ENCODE measurements at places on chromosomes 12 and 14.

GRCh38 chr14:91548108-91548507 lies 38.0 kb upstream of the PPP4R3A start:
- DNase-seq: no peak

DNA sequence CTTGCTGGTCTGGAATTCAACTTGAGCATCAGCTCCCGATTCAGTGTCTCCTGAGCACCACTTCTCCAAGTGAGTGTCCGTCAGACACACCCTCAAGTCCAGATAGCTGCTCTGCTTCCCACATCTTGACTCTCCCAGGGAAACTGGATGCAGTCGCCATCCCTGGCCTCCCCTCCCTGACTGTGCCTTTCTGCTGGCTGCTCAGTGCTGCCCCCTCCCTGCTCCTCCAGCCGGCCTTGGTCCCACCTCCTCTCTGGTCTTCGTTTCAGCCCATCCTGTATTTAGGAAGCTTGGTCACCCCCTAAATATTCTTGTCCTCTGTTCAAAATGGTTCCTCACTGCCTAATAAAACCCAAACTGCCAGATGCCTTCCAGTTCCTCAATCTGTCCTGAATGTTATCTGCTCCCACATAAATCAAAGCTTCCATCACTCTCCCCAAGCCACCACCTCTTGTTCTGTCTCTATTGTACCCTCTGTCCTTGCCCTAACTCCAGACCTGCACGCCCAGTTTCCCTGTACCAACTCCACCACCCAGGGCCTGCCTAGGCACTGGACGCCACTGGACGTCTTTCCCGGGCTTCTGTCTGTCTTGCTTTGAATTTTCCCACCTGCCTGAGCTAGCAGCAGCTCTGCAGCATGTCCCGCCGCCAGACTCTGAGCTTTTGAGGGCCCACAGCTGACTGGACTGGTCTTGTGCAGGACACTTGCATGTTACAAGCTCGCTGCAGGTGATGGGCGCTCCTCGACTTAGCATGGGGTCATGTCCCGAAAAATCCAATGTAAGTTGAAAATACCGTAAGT lies 33.8 kb downstream of the CCDC92 start:
- DNase-seq: no peak

DNA sequence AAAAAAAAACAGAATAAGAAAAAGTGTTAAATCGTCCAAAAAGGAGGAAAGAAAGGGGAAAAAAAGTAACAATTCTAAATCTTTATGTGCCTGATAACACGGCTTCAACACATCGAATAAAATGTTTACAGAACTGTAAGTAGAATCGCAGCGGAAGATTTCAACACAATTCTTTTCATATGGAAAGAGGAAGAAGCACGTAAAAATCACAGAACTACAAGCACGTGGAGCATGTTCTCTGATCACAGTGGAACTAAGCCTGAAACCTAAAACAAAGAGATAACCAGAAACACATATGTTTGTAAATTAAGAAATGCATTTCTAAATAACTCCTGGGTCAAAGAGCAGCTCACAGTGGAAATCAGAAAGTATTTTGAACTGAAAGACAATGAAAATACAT lies 8.7 kb downstream of the CLEC7A start:
- no peak for DNase-seq

DNA sequence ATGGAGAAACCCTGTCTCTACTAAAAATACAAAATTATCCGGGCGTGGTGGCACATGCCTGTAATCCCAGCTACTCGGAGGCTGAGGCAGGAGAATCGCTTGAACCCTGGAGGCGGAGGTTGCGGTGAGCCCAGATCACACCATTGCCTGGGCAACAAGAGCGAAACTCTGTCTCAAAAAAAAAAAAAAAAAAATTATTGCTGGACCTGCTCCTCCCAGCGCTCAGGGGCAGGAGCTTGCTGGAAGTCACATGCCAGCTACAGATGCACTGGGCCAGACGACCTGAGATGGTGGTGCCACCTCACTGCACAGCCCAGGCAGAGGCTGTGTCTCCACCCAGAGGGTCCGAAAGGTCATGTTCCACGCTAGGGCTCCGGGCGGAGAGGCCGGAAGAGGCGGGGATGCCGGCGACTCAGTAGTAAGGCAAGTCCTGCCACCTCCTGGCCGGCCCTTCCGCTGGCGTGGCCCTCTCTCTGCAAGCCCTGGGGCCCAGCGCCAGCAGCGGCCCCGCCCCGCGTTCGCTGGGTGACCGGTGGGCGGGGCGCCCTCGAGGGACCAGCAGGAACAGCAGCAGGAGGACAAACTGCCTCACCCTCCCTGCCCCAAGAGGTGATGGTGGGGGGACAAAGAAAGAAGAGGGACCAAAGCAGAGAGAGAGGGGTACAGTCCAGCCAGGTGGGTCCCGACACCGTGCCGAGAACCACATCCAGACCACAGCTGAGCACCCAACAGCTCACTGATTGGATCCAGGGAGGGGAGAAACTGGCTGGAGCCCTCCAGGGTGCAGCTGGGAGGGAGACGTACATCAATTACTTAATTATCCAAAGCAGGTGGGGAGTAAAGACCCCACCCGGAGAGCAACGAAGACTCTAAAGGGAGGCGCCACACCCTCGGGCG lies 3.6 kb upstream of the RHOF start:
- no peak for DNase-seq

DNA sequence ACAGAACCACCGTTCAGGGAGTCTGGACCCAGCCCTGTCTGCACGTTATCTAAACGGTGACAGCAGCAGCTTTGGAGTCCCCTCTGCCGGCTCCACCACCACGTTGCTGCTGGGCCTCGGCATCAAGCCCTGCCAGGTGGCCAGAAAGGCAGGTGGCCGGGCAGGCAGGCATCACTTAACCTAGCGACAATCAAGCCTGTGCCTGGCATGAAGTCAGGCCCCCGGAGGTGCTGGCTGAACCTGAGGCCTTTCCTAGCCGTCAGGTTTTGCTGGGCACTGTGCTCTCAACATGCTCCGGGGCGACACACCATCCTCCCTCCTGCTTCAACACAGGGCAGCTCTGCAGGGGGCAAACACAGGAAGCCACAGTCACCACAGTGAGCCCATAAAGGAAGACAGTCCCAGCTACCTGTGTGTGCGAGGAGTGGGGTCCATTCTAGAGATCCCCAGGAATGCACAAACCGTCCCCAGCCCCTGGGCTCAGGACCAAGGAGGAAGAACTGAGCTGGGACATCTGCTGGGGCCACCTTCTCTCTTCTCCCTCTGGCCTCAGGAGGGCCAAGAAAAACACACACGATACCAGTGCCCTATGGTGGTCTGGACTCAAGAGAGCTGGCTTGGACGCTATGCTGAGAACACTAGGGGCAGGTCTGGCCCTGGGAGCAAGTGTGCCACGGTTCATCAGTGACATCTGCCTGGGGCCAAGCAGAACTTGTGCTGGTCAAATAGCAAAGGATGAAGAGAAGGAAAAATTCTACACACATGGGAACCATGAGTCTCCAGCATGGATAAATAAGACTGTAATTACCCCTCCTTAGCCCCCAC lies 44.7 kb downstream of the CCDC88C start:
- no peak for DNase-seq

GRCh38 chr12:59650588-59651228 lies 54.9 kb downstream of the SLC16A7 start:
- DNase-seq: no peak

GRCh38 chr12:62263966-62264365 lies 3.8 kb downstream of the USP15 start:
- DNase-seq: no peak

DNA sequence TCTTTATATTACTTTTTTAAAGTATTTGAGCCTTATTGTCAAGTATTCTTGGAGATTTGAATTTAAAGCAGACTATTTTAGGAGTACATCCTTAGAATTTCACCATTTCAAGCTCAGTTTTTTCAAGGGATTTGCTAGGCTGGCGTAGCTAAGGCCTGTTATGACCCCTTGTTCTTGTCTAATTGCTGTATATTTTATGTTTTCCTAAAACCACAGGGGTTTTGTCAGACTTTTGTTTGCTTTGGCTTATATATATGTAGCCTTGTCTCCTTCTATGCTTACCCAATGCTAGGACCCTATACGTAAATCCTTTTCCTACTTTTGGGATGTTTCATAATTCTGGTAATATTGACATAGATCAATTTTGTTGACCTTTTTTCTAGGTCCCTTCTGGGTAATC lies 147.0 kb upstream of the SYT10 start:
- no peak for DNase-seq

DNA sequence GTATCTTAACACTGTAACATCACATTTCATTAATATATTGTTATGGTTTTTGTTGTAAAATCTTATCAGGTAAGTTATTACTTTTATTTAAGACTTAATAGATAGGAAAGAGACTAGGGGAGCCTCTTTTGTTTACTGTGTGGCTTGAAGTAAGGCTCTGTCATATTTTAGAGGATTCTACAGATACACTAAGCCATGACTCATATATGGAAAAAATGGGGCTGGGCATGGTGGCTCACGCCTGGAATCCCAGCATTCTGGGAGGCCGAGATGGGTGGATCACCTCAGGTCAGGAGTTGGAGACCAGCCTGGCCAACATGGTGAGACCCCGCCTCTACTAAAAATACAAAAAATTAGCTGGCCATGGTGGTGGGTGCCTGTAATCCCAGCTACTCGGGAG lies 23.6 kb upstream of the NPFF start:
- DNase-seq: no peak

DNA sequence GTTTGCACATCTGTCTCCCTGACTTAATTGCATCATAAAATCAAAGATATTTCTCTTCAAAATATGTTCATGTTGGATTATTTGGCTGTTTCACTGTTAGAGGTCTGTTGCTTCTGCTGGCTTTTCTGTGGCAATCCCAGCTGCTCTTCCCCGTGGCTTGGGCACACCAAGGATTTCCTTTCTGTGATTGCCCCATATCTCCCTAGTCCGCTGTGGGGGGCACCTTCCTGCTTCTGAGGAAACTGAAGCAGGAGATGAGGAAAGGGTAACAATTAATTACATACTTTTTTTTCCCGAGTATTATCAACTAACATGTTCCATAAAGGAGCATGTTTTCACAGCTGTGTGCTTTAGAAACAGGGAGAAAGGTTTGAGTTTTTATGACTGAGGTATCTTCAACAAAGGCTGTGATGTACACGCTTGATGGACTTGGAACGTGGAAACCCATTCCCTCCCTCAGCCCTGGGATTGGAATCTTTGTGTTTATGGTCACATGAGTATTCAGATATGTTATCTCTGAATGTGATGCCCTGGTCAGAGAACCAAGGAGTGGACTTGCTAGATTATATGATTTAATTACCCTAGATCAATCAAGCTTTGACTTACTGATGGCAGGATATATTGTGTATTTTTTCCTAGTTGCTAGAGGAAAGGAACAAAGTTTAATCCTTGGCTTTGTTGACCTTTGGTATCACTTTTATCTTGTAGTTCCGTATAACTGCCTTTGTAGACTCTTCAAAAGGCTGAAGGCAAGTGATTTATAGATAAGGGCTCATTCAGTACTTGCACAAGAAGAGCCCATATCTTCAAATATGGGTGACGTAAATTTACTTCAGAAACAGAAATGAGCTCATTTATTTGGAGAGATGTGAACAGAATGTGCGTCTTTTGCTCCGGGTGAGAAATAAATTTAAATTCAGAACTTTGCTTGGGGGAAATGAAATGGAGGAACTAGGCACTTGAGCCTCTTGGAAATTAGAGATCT lies 46.7 kb downstream of the BORCS5 start:
- DNase-seq: peak; percentile 61

DNA sequence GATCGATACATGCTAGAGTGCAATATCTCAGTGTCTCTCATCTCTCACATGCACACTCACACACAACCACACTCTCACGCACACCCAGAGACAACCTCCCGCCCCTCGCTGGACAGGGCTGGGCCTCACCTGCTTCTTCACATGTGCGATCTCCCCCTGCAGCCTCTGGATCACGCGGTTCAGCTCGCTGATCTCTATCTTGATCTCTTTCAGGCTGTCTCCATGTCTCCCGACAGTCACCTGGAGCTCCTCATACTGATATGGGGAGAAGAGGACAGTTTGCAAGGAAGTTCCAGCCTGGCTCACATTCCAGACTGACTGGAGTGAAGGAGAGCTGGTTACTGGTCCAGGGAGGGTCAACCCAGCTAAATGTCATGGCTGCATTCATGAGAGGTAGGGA lies 4.4 kb downstream of the KRT2 start:
- no peak for DNase-seq

- no peak for DNase-seq
Observed at GRCh38 chr14:32350020-32350419, 20.9 kb downstream of the AKAP6 start.

GRCh38 chr14:38039496-38039895 lies 168.2 kb upstream of the SSTR1 start:
- DNase-seq: no peak

DNA sequence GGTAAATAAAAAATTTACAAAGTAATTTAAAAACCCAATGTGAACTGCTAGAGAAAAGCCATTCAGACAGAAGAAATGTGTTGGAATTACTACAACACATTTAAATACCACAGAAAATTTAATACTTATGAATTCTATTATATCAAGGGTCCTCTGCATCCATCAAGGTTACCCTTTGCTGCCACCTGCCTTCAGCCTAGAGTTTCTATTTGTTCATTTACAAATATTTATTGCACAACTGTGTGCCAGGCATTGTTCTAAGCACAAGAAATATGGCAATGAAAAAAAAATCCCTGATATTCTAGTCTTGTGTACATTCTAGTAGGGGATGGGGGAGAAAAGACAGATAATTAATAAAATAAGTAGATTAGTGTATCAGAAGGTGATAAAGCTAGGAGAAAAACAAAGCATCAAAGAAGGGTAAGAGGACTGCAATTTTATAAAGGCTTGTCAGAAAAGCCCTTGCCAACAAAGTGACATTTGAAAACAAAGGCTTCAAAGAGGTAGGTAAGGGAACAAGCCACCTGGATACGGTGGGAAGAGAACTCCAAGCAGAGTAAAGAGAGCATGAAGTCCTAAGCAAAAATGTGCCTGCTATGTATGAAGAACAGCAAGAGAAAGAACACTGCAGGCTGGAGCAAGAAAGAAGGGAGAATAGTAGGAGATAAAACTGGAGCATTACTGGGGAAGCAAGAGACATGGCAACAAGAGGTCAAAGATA lies 59.1 kb upstream of the SLC6A13 start:
- DNase-seq: no peak

- DNase-seq: no peak
Observed at GRCh38 chr12:116406529-116406928, 129.0 kb upstream of the MED13L start.

DNA sequence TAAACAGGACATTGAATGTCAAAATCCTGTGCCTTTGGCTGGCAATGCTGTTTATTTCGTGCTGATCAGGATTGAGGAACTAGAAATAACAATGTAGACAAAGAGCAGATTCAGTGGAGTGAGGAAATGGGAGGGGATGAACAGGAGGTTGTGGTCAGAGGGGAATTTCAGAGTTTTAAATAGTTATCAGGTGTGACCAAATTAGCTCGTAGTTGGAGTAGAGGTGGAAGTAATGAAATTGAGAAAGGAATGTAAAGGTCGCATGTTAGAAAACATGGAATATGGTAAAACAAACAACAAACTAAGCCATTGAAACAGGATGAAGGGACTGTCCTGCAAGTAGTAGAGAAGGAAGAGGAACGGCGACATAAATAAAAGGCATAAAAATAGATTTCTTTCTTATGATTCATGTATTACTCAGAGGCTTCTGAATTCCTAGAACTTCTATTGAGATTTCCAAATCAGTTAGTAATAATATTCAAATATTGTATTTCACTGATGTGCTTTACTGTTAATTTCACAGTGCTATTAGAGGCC lies 9.5 kb upstream of the SAV1 start:
- DNase-seq: no peak

GRCh38 chr14:77849711-77850110 lies 49.8 kb downstream of the ADCK1 start:
- DNase-seq: no peak

GRCh38 chr12:27048822-27049752 lies 26.7 kb downstream of the MED21 start:
- no peak for DNase-seq

GRCh38 chr12:52650520-52651081 lies 1.4 kb downstream of the KRT2 start:
- no peak for DNase-seq
